ENCODE measurements at places on chromosomes 3 and 15. TPM values are rescaled to one million over a fixed set of nuclear protein-coding genes. Genes with fewer than 3 reads are reported as not detected.

- no peaks in the 10 kb centered on the region for H3K27me3 ChIP-seq
- H3K4me3 ChIP-seq: no peak overlapping the region
- no peaks in the 10 kb centered on the region for H3K36me3 ChIP-seq
- no peak for DNase-seq
Measured at GRCh38 chr15:24676431-24676830, 856 bp downstream of the NPAP1 start.

DNA sequence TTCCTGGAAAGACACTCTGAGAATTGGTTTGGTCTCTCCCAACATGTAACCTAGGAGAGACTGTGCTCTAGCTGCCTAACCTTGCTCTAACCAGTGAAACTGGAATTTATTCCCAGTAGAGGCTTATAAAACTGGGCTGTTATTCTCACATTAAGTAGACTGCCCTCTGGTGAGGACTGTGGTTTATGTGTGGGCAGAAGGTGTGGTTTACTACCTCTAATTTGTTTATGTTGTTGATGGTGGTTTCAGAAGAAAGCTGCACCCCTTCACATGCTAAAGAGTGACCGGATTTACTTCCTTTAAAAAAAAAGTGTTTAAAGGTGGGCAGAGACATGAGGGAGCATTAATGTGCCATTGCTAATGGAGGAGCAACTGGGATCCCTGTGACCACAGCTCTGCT lies 273.2 kb downstream of the MECOM start:
- no peaks in the 10 kb centered on the region for H3K36me3 ChIP-seq
- no peaks in the 10 kb centered on the region for H3K27me3 ChIP-seq
- H3K4me3 ChIP-seq: no peak overlapping the region
- H3K4me1 ChIP-seq: no peaks in the 10 kb centered on the region
- no peak for DNase-seq

DNA sequence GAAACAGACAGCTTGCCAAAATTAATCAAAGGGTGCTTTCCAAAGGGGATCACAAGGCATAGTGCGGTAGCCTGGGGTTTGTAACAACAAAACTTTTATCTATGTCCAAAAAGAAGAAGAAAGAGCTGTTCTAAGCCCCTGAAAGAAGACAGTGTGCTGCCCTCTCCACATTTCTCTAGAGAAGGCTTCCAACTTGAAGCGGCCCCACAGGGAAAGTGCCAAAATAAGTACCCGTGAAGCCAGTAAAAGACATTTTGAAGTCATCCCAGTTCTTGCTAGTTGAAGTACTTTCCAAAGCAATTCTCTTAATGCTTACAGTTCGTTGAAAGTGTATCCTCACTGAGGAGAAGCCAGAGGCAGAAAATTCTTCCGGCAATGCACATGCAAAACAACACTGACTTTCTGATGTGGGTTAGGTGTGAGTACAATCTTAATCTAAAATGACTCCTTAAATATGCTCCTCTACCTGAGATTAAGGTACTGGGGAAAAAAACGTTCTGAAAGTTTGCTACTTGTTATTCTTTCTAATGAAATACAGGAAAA lies 21.3 kb downstream of the GPR15 start:
- no peak overlapping the region for H3K4me3 ChIP-seq
- H3K36me3 ChIP-seq: no peaks in the 10 kb centered on the region
- no peak overlapping the region for H3K27ac ChIP-seq
- H3K27me3 ChIP-seq: no peaks in the 10 kb centered on the region
- DNase-seq: no peak
- no peaks in the 10 kb centered on the region for H3K4me1 ChIP-seq

BCHE gene
- 1.4 TPM for total RNA-seq

DNAH1 gene
- total RNA-seq: 2.4 TPM

- no peaks in the 10 kb centered on the region for H3K27me3 ChIP-seq
- H3K4me1 ChIP-seq: no peaks in the 10 kb centered on the region
- H3K36me3 ChIP-seq: no peaks in the 10 kb centered on the region
- no peak overlapping the region for H3K4me3 ChIP-seq
- no peak for DNase-seq
- H3K27ac ChIP-seq: no peak overlapping the region
Measured at GRCh38 chr3:71074423-71074822, 509.1 kb downstream of the FOXP1 start.

DNA sequence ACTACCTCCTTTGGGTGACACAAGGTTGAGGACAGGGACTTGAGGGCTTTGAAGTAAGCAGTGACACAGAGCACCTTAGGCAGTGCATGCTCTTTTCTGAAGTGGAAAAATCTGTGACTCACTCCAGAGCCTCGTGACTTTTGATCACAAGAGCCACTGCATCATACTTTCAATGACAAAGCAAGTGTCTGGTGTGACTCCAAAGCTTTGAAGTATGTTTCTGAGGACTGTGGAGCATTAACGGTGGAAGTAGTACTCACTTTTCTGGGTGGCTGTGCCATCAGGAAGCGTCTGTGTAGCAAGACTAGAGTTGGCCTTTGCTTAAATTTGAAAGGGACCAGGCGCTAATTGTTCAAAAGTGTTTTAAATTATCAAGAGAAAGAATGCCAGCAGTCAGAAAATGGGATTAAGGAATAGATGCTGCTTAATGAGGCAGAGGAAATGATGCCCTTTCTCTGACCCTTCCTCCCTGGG lies 210.7 kb upstream of the TRIM42 start:
- H3K27me3 ChIP-seq: no peaks in the 10 kb centered on the region
- no peak overlapping the region for H3K27ac ChIP-seq
- no peaks in the 10 kb centered on the region for H3K4me1 ChIP-seq
- DNase-seq: no peak
- no peaks in the 10 kb centered on the region for H3K36me3 ChIP-seq

CKMT1A gene
- total RNA-seq: not detected

DNA sequence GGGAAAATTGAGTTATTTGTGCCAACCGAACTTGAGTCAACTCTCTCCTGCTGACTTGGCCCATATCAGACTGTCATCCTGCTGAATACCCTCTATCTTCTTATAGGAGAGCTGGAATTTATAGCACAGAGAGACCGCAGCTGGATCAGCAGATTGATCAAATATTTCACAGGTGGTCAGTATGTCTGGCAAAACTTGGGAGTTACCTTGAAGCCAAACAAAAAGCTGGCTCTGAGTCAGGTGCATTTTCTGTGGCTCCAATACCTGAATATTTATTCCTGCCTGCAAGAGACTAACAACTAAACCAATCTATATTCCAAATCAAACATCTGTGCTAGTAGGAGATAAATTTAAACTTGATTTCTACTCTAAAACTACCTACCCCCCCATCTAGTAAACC lies 752.1 kb upstream of the ALCAM start:
- H3K4me3 ChIP-seq: no peak overlapping the region
- DNase-seq: no peak
- H3K4me1 ChIP-seq: no peaks in the 10 kb centered on the region
- H3K27ac ChIP-seq: no peak overlapping the region
- no peaks in the 10 kb centered on the region for H3K36me3 ChIP-seq

TM4SF18 gene
- 6.2 TPM for total RNA-seq

GRCh38 chr3:11389386-11390268 lies 117.4 kb downstream of the ATG7 start:
- H3K4me1 ChIP-seq: peaks cover 42% of the 10 kb centered on the region
- H3K36me3 ChIP-seq: no peaks in the 10 kb centered on the region
- H3K27ac ChIP-seq: no peak overlapping the region
- no peak overlapping the region for H3K4me3 ChIP-seq
- no peaks in the 10 kb centered on the region for H3K27me3 ChIP-seq

- H3K27me3 ChIP-seq: no peaks in the 10 kb centered on the region
- DNase-seq: no peak
- no peaks in the 10 kb centered on the region for H3K36me3 ChIP-seq
- H3K4me1 ChIP-seq: peaks cover 8% of the 10 kb centered on the region
Measured at GRCh38 chr3:177835008-177835407, 637.7 kb upstream of the TBL1XR1 start.

RARB gene
- total RNA-seq: 2.3 TPM

DNA sequence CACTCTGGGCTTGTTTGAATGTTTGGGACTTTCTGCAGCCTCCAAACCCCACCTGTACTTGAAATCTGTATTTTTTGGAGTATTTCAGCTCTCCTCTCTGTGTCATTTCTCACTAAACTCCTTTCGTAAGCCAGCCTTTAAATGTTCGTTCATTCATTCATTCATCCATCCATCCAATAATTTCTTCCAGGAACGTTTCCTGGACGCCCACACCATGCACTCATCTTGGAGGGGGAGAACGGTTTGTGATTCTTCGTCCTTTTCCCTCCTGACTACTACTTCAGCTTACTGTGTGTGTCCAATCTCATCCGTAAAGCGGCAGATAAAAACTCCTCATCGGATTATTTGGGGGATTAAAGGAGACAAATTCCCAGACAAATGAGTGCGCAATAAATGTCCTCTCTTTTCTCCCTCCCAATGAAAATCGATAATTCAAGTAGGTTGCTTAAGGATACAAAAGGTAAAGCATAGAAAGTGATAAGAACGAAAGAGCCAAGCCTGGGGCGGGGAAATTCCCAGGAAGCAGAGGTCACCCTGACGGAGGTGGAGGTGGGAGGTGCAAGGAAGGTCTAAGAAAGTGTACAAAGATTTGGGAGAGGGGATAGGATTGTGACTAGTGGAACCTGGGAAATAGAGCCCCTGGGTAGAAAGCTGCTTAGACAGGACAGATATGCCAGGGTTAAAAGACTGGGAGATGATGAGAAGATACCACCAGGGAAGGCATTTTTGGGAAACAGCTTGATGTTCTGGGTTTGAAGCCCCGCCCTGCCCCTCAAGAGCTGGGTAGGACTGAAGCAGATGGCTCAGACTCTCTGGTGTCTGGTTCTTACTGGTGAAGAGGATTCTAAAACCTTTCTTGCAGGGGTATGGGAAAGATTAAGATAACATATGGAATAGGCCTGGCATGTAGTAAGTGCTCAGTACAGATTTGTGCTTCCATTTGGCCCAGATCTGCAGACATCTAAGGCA lies 896 bp upstream of the KLHL25 start:
- peak overlapping the region; percentile 74 for H3K4me3 ChIP-seq
- H3K4me1 ChIP-seq: peaks cover 16% of the 10 kb centered on the region
- H3K27ac ChIP-seq: peak overlapping the region; percentile 52
- no peaks in the 10 kb centered on the region for H3K27me3 ChIP-seq
- no peak for DNase-seq
- no peaks in the 10 kb centered on the region for H3K36me3 ChIP-seq

DNA sequence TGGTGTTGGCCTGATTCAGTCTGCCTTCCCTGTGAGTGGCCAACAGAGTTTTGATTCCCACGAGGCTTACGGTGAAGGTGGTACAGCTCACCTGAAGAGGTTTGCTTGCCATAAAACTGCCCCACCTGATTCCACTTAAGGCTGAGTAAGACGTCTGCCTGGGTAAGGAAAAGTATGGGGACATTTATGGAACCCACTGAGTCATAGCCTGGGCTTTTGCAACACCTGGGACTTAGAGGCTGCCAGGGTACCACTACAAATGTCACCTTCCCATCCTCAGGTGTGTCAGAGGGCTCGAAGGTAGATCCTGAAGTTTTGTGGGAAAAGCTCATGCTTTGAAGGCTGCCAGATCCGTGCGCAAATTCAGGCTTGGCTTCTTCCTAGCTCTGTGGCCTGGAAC lies 56.9 kb upstream of the SLCO2A1 start:
- H3K27ac ChIP-seq: no peak overlapping the region
- no peak for DNase-seq
- H3K27me3 ChIP-seq: no peaks in the 10 kb centered on the region
- H3K4me3 ChIP-seq: no peak overlapping the region
- H3K4me1 ChIP-seq: no peaks in the 10 kb centered on the region

MESP2 gene
- total RNA-seq: not detected
